ENCODE measurements at places on chromosomes 12 and 14.
A peak's percentile ranks its signal among the peaks of the same experiment; 100 is the strongest.

DNA sequence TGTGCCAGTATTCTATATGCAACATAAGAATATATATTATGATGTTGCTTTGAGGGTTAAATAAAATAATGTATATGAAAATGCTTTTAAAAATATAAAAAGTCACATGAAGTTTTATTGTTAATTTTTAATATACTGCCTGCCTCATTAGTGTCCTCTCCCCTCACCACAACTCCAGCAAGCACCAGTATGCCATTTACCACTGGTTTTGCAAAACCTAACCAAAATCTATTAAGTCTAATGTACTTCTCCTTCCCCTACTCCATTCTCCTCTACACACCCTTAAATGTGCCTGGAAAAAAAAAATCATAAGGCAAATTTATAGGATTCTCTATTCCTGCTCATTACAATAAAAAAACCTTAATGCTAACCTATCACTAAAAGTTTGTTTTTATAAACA, 24.0 kb upstream of the GNG2 start:
- no peak for DNase-seq
- no peaks in the 10 kb centered on the region for H3K27me3 ChIP-seq
- H3K4me1 ChIP-seq, result no peaks in the 10 kb centered on the region
- H3K36me3 ChIP-seq, result no peaks in the 10 kb centered on the region
- no peak overlapping the region for H3K27ac ChIP-seq

DNA sequence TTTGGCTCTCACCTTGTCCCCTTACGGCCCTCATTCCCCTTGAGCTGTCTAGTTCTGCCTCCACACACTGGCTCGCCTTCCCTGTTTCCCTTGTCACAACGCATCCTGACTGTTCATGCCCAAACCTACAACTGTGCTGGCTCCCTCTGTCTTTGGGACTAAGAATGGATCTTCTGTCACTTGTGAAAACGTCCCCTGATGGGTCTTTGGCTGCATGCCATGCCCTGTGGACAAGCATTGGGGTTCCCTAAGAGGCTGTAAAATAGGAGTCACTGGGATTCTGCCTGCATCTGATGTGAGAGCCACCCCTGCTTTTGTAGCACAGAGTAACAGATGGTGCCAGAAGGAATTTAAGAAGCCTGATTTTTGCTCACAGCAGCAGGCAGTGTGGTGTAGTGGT, 285.3 kb upstream of the CRY1 start:
- no peak overlapping the region for H3K27ac ChIP-seq
- no peaks in the 10 kb centered on the region for H3K36me3 ChIP-seq
- H3K27me3 ChIP-seq, result no peaks in the 10 kb centered on the region
- peaks cover 17% of the 10 kb centered on the region for H3K4me1 ChIP-seq
- no peak overlapping the region for H3K4me3 ChIP-seq

DNA sequence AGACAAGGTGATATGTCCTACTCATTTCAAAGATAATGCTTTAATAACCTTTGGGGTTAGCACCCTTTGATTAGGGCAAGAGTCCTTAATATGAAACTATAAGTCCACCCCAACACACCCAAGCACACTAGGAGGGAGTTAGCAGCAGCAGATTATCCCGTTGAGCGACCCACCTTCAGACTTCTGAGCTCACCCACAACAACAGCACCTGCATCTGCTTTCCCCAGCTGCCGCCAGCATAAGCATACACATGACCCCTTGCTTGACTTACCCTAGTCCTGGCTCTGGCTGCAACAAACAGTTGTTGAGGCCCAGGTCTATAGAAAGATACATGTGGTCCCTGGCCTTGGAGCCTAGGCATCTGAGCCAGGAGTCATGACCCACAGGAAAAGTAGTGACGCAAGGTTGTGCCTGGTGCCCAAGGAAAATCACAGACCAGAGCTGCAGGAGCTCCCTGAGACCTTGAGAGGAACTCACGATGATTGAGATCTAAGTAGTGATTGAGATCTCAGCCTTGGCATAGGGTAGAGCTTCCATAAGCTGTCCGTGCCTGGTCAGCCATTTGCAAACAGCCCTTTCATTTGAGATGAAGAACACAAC, 19.0 kb downstream of the ZDHHC22 start:
- peaks cover 19% of the 10 kb centered on the region for H3K27me3 ChIP-seq
- peaks cover 6% of the 10 kb centered on the region for H3K4me1 ChIP-seq
- H3K4me3 ChIP-seq, result no peak overlapping the region

GRCh38 chr12:129819391-129819790, 84.4 kb downstream of the TMEM132D start:
- no peaks in the 10 kb centered on the region for H3K36me3 ChIP-seq
- H3K4me1 ChIP-seq, result peaks cover 4% of the 10 kb centered on the region
- no peak overlapping the region for H3K4me3 ChIP-seq
- peak; percentile 31 for DNase-seq
- no peaks in the 10 kb centered on the region for H3K27me3 ChIP-seq

DNA sequence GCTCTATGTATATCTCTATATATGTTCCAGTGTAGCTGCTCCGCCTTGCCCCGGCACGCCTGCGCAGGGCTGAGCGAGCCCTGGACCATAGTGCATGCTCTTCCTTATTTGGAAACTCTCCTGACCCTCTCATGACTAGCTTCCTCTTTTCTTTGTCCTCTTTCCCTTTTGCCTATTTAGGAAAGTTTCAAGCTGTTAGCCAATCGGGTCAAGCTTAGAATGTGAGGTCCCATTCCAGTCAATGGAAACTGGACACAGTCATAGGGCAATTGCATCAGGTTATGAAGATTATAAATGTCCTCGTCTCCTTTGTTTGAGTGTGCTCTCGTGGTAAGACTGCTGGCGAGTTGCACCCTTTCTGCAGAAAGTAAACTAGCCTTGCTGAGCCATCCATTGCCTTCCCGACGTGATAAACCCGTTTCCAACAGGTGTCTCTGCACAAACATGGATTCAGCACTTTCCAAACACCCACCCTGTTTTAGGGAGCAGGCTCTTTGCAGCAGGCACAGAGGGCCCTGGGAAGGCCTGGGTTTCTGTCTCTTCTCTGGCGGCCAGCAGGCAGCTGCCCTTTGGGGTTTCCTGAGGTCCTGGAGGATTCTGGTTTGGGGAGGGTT, 30.9 kb downstream of the CCDC92 start:
- H3K27me3 ChIP-seq, result no peaks in the 10 kb centered on the region
- H3K4me1 ChIP-seq, result peaks cover 27% of the 10 kb centered on the region
- H3K36me3 ChIP-seq, result peaks cover 1% of the 10 kb centered on the region
- peak overlapping the region; percentile 81 for H3K27ac ChIP-seq

DNA sequence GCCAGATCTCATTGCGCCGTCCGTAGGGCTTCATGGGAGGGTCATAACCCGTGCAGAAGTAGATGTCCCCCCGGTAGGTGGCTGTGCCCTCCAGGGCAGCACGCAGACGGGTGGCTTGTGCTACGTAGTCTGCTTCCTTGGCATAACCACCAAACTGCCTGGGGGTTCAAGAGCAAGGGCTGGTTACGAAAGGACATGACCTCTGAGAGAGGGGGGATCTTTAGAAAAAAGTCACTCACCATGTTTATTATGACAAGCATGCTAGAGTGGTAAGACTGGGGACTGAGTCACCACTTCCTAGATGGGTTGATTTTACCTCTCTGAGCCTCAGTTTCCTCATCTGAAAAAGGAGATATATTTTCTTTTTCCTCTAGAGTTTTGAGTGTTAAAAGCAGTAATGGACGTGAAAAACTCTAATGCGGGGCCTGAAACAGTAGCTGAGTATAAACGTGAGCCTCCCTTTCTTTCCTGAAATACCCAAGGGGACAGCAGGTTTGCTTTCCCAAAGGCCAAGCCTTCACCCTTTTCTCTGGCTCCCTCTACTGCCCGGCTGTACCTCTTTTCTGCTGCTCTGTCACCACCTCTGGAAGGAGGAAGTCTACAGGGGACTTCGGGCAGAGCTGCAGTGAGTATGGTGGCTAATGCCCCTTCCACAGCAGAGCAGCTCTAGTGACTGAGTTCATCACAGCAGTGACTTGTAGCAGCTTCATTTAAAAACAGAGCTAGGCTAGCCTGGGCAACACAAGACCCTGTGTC, 23.5 kb upstream of the GPRC5D start:
- H3K4me3 ChIP-seq, result no peak overlapping the region
- H3K36me3 ChIP-seq, result peaks cover 9% of the 10 kb centered on the region
- DNase-seq, result no peak

DNA sequence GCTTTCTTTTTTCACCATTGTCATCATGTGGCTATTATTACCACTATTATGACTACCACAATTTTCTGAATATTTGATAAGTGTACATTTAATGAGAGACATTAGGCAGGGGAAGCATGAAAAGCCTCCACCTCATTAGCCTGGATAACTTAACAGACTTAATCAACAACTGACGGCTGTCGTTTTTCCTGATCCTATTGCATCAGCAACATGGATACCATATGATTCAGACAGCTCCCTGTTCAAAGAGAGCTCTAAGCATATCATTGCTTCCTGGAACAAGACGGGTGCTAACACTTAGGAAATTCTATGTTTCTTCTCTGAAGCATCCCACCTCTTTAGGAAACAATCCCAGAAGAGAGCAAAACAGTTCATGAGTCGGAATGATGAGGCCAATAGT, 765.2 kb downstream of the NOVA1 start:
- no peaks in the 10 kb centered on the region for H3K27me3 ChIP-seq
- H3K4me3 ChIP-seq, result no peak overlapping the region
- H3K27ac ChIP-seq, result no peak overlapping the region
- no peaks in the 10 kb centered on the region for H3K4me1 ChIP-seq
- no peak for DNase-seq
- H3K36me3 ChIP-seq, result no peaks in the 10 kb centered on the region

GRCh38 chr12:58097741-58098140, 156.4 kb downstream of the ATP23 start:
- no peaks in the 10 kb centered on the region for H3K4me1 ChIP-seq
- H3K27ac ChIP-seq, result no peak overlapping the region
- H3K36me3 ChIP-seq, result no peaks in the 10 kb centered on the region

DNA sequence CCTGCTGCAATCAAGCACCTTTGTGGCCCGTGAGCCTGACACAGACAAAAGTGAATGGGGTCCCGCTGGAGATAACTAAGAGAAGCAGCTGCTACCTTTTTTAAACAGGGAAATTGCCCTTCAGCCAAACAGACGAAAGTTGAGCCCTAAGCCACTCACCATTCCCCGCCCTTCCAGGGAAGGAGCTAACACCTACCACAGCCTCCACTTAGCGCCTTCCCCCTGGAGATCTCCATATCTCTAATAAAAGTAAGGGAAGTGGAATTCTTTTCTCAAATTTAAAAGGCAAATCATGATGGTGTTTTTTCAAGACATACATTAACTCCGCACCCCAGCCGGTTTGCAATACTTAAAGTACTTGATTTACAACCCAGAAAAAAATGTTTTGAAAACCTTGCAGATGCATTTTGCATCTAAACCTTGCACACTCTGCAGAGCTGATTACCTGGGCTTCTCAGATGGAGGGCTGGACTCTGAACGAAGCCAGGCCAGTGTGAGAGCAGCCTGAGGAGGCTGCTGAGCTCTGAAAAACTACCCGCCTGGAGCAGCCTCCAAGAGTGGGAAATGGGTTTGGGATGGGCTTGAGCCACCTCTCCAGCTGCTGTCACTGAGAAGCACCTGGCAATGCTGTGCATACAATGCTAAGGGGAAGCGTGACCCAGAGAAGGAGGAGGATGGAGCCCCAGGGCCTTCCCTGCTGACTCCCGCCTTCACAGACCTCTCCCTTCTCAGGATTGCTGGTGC, 10.0 kb downstream of the NUAK1 start:
- H3K36me3 ChIP-seq, result no peaks in the 10 kb centered on the region
- no peak overlapping the region for H3K4me3 ChIP-seq
- DNase-seq, result no peak
- H3K27me3 ChIP-seq, result no peaks in the 10 kb centered on the region
- H3K4me1 ChIP-seq, result peaks cover 34% of the 10 kb centered on the region

- H3K27me3 ChIP-seq, result no peaks in the 10 kb centered on the region
- H3K4me1 ChIP-seq, result no peaks in the 10 kb centered on the region
- H3K4me3 ChIP-seq, result no peak overlapping the region
- no peaks in the 10 kb centered on the region for H3K36me3 ChIP-seq
- no peak overlapping the region for H3K27ac ChIP-seq
- DNase-seq, result no peak
Measured at GRCh38 chr12:117352206-117352605, 9.2 kb downstream of the NOS1 start.

GRCh38 chr14:64561631-64562030, 11.9 kb downstream of the PPP1R36 start:
- H3K36me3 ChIP-seq, result no peaks in the 10 kb centered on the region
- H3K4me3 ChIP-seq, result no peak overlapping the region
- H3K27ac ChIP-seq, result no peak overlapping the region
- no peaks in the 10 kb centered on the region for H3K4me1 ChIP-seq
- peaks cover 3% of the 10 kb centered on the region for H3K27me3 ChIP-seq

DNA sequence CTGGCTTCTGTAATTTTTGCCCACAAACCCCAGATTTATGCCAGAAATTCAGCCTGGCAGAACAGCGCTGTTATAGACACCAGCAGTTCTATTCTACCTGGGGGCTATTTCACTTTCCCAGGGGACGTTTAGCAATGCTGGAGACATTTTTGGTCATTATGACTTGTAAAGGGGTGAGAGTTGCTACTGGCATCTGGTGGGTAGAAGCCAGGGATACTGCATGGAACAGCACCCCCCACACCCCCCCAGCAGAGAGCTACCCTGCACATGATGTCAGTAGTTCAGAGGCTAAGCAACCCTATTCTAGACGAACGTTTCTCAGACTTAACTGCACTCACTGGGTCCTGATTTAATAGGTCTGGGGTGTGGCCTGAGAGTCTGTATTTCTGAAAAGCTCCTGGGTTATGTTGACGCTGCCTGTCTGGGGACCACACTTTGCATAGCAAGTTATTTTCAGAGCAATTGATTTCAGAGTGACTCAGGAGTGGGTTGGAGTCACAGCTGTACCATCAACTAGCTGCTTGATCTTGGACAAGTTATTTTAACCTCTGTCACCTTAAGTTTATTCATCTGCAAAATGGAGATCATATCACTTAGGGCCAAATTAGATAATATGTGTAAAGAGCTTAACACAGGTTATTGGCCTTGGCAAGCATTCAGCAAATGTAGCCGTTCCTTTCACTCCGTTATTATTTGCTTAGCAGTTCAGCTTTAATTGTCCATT, 48.5 kb downstream of the CHST11 start:
- H3K4me1 ChIP-seq, result peaks cover 5% of the 10 kb centered on the region
- H3K27me3 ChIP-seq, result no peaks in the 10 kb centered on the region
- no peak for DNase-seq
- H3K36me3 ChIP-seq, result no peaks in the 10 kb centered on the region

GRCh38 chr12:7642287-7642686, 23.4 kb downstream of the APOBEC1 start:
- H3K27ac ChIP-seq, result no peak overlapping the region
- H3K4me3 ChIP-seq, result no peak overlapping the region
- H3K27me3 ChIP-seq, result peaks cover 2% of the 10 kb centered on the region
- no peak for DNase-seq

DNA sequence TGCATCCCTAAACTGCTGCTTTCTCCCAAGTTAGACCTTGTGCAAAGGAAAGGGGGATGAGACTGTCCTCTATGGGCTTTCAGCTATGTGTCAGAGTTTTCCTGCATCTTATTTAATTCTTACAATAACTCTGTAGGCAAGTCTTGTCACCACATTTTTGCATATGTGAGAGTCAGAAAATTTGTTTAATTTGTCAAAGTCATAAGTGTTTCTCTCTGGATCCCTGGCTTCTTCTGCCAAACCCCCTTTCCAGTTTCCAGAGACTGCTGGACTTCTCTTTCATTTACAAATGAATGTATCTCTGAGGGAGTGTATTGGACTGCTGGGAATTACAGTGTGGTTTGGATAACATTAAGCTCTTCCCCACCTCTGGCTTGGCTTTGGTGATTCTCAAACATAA, 877.6 kb upstream of the SEL1L start:
- H3K36me3 ChIP-seq, result no peaks in the 10 kb centered on the region
- no peak overlapping the region for H3K4me3 ChIP-seq
- DNase-seq, result no peak
- no peaks in the 10 kb centered on the region for H3K4me1 ChIP-seq
- H3K27ac ChIP-seq, result no peak overlapping the region
- no peaks in the 10 kb centered on the region for H3K27me3 ChIP-seq
